A172 (cell line): ENCODE measurements at places on chromosomes 5 and 9.

DNA sequence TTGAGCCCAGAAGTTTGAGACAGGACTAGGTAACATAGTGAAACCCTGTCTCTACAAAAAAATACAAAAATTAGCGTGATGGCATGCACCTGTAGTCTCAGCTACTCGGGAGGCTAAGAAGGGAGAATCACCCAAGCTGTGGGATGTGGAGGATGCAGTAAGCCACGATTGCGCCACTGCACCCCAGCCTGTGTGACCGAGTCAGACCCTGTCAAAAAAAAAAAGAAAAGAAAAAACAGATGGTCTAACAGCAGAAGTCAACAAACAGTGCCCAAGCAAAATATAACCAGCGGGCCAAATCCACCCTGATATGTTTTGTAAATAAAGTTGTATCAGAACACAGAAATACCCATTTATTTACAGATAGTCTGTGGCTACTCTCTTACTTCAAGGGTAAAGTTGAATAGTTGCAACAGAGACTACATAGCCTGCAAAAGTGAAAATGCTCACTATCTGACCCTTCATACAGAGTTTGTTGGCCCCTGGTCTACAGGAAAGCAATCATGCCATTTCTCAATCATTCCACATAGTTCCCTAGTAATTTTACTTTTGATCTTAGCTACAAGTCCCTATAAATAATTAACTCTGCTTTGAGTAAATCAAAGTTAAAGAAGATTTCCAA lies 383.7 kb downstream of the TLE1 start:
- no peak for DNase-seq

GRCh38 chr5:8751971-8752370 lies 793.9 kb downstream of the SEMA5A start:
- no peak for DNase-seq

DNA sequence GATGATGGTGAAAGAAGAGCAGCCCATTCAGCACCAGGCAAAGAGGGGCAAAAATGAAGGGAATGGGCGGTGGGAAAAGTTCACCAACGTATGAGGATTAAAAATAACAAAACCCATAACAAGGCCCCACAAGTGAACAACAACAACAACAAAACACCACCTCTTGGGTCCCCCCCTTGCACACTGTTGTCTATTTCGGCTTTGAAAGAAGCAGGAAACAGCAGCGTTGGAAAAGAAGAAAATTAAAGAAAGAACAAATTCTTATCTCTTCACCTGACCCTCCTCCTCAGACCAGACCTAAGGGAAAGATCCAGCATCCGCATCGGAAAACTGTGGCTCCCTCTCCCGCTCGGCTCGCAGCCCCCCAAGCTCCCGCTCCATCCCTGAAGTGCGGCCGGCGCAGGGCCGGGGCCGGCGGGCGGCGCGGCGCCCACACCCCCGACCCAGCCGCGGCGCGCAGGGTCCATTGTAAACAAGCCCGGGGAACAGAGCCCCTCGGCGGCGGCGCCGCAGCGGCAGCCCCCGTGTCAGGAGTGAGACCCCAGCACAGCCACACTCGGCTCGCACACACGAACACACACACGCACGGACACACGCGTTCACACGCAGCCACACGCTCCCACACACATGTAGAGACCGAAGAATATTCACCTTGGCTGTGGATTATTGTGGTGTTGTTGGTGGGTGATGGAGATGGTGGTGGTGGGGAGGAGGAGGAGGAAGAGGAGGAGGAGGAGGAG lies 535 bp downstream of the RFX3 start:
- DNase-seq, result no peak

DNA sequence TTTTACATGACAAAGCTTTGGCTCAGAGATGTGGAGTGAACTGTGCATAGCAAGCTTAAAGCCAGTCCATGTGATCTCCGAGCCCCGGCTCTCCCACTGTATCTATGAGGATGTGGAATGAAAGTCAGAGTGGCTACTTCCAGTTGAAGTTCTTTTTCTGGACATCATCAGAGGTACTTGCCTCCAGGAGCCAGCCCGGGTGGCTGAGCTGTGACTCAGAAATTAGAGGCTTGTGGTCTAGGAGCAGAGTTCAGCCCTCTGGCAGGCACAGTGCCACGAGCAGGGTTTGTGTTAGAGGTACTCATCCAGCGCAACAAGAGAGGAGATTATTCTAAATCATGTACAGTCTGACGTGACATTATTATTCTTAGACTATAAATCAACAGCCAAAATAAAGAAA lies 322.5 kb downstream of the CDK5RAP2 start:
- no peak for DNase-seq

DNA sequence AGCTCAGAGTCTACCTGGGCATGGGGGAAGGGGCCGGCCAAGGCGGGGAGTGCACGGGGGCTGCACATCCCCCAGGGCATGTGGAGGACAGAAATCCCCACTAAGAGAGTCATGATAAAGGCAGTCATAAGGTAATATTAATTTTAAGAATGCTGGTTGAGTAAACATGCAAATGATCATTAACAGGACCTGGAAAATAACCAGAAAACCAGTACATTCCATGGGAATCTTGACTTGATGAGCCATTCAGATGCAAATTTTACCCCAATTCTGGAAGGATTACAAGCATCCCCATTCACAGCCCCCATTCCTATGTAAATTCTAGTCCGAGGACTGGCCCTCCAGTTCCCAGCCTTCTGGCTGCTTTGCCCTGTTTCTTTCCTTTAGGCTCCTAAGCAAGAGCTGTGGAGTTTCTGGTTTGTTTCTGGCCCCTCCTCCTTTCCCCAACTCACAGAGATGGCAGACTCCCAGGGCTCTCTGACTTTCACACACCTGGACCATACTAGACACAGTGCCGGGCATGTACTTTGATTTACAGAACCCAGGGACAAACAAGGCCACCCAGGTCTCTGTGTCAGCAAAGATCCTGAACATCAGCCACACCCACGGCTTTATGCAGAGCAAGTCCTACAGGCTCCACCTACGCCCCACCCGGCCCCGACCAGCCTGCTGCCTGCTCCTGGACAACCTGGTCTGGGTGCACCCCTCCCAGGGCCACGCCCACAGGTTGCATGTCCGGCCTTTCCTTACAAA lies 62.7 kb downstream of the SEMA4D start:
- DNase-seq, result no peak

GRCh38 chr5:160297004-160297403 lies 15.4 kb downstream of the CCNJL start:
- DNase-seq, result no peak

- peak; percentile 42 for DNase-seq
These were observed 30.0 kb upstream of the TRIO start for GRCh38 chr5:14112998-14113652.

- DNase-seq, result peak; percentile 61
These were observed 519.2 kb downstream of the RASEF start for GRCh38 chr9:82543726-82544125.

DNA sequence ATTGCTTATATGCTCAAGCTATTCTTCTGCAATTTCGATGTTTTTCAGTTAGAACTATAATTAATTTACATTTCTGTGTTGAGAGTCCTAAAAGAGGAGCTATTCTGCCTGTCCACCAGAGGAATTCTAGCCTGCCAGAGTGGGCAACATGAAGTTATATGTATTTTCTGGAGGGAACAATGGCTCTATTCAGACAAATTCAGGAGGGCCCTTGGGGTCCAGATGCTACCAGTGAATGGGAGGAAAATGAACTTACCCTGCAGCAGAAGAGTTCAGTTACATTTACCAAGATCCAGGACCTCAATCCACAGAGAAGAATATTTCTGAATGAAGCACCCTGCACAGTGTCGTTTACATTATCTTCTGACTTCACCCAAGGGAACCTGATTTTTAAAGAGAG lies 80.7 kb downstream of the ITGA1 start:
- no peak for DNase-seq

- DNase-seq, result no peak
These were observed 38.8 kb downstream of the STC2 start for GRCh38 chr5:173289372-173289771.

DNA sequence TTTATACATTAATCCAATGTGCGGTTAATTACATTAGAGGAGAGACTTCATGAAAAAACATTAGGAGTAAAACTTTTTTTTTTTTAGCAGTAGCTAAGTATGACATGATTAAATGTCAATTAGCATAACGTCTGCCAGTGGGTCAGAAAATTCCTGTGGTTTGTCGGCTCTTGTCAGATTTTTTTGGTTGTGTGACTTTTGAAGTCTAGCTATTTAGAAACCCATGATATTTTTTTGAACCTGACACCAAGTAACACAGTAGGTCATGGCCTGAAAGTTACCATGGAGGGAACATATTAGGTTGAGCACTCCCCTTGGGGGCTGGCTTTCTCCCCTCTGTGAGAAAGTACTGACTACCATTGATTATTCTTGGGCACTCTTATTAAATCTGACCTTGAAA lies 84.8 kb upstream of the ALDH1A1 start:
- no peak for DNase-seq

GRCh38 chr5:126830061-126830460 lies 53.1 kb downstream of the LMNB1 start:
- no peak for DNase-seq

DNA sequence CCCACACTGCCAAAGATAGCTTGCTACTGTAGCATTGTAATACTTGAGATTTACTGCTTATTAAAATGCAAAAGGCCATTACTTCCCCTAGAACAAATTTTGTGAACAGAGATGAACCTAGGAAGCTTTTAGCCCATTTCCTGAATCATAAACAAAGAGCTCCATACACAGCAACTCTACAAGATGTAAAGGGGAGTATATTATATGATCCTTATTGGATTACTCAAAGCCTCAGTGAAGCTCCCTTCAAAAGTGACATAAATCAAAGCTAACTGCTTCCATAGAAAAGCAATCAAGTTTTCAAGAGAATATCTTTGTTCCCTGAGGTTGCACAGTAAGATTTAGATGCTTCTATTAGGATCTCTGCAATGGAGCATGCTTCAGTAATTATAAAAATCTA lies 629.8 kb downstream of the EFNA5 start:
- DNase-seq, result no peak

DNA sequence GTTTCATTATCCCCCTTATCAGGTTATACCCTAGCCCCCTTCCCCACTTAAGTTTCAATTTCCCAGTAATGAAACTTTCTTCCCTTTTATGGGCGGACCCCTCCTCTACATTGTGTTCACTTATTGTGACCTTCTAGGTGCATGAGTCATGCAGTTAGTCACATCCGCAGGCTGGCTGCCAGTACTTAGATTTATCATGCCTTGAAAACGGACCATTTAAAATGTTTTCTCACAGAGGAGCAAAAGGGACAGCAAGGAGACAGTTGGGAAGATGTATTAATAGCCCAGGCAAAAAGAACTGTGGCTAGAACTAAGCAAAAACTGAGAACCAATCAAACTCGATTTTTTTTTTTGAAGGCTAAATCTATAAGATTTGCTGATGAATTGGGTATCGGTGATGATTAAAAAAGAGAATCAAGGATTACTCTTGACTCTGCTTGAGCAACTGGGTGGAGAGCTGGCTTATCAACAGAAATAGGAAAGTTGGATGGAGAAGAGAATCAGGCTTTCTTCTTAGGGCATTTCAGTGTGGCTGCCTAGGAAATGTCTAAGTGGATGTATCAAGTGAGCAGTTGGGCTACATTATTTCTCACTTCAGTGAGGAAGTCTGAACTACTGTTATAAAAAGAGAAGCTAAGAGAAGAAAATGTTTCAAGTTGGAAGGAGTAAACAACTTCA lies 615.0 kb downstream of the HINT1 start:
- peak; percentile 96 for DNase-seq

DNA sequence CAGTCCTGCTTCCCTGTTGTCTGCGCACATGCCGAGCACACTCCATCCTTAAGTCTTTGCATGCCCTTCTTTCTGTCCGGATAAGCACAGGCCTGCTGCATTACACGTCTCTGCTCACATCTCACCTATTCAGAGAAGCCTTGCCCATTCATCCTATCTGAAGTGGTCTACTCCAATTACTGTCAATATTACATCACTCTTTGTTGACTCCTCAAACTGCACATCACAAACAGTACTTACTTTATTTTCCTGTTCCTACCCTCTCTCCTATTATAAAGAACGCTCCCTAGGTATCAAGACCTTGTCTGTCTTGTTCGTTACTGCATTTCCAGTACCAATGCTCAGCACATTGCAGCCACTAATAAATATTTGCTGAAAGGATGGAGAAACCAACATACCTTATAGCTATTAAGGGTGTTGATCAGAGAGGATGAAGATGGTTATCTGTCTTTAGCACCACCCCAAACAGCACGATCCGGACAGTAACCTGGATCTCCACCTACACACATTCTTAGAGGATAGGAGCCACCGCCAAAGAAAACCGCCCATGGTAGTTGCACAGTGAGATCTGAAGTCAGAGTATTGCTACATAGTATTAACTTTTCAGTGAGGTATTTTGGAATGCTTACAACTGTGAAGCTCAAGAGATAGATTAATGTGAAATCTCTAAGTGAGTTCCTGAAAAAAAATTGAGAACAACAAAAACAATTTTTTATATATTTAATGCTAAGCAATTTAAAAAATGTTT lies 1.6 kb upstream of the PRRC1 start:
- DNase-seq, result no peak

GRCh38 chr5:82295959-82296531 lies 17.9 kb upstream of the RPS23 start:
- DNase-seq, result no peak

GRCh38 chr9:134325096-134325812 lies 1.0 kb upstream of the RXRA start:
- DNase-seq, result peak; percentile 31

DNA sequence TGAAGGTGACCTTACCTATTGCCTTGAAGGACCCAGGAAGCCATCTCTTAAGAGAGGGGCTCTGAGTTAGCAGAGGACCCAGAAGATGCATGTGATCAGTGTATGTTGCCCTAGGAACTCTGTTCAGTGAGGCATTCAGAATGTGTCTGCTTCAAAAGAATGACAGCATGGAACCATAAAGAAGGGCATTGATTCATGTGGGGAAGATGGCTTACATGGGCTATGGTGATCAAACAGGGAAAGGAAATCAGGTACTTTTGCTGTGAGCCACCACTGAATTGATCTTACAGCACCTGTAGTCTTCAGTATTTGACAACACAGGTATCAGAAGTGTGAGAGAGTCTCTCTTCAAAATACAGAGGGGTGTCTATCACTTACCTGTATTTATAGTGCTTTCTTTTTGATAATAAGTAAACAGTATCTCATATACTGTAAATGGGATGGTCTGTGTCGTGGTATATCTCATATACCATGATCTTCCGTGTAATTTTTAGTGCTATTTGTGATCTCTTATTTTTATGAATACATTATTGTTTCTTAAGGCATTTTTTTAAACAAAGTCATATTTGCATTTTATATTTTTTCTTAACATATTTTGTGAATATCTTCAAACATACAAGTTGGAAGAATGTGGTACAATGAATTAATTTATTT lies 57.0 kb downstream of the FOCAD start:
- DNase-seq, result no peak

DNA sequence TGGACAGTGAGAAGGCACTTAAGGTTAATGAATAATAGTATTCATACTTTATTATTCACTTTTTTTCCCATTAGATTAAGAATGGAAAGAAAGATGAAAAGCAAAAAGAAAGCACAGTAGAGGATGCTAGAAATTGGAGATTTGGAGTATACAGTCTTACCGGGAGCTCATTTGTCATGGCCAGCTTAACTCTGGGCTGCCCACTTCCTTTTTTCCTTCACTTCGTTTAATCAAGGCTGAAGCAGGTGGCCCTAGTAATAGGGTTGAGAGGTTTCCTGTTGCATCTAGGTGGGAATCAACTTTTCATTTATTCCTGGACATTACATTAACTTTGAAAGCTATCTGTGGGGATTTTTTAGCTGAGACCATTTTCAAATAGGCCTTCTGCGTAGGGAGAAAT lies 57.0 kb upstream of the MEGF10 start:
- DNase-seq, result no peak
